ENCODE measurements at places on chromosomes 3 and 15. TPM values are rescaled to one million over a fixed set of nuclear protein-coding genes. Genes with fewer than 3 reads are reported as not detected.

The MB21D2 gene
- 5.2 TPM for total RNA-seq

DNA sequence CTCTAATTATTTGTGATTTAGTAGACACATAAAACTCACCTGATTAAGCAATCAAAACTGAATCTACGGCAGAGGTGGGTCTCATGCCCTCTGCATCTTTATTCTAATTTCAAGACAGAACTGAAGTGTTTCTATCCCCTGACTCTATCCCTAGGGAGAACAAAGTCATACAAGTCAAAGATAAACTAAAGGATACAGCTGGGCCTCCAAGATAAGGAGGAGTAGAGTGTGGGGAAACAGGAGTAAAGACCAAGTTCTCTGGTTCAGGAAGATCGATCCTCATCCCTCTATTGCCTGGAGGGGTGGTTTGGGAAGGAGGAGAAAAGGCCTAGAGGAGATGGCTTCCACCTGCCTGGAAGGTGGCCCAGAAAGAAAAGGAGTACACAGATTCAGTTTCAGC is 58.7 kb upstream of the BBX start:
- no peak for DNase-seq
- H3K27ac ChIP-seq, result no peak overlapping the region
- H3K36me3 ChIP-seq, result no peaks in the 10 kb centered on the region

- H3K27me3 ChIP-seq, result no peaks in the 10 kb centered on the region
- no peaks in the 10 kb centered on the region for H3K36me3 ChIP-seq
- no peak overlapping the region for H3K27ac ChIP-seq
- no peak overlapping the region for H3K4me3 ChIP-seq
Measured at GRCh38 chr15:98682992-98683701, 34.8 kb downstream of the IGF1R start.

DNA sequence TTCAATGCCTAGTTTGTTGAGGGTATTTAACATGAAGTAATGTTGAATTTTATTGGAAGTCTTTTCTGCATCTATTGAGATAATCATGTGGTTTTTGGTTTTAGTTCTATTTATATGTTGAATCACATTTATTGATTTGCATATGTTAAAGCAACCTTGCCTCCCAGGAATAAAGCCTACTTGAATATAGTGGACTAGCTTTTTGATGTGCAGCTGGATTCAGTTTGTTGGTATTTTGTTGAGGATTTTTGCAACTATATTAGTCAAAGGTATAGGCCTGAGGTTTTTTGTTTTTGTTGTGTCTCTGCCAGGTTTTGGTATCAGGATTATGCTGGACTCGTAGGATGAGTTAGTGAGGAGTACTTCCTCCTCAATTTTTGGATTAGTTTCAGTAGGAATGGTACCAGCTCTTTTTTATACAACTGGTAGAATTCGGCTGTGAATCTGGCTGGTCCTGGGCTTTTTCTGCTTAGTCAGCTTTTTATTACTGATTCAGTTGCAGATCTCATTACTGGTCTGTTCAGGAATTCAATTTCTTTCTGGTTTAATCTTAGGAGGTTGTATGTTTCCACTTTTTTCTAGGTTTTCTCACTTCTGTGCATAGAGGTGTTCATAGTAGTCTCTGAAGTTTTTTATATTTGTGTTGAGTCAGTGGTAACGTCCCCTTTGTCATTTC is 209.8 kb upstream of the RBMS3 start:
- no peak for DNase-seq
- no peak overlapping the region for H3K27ac ChIP-seq
- H3K27me3 ChIP-seq, result no peaks in the 10 kb centered on the region

DNA sequence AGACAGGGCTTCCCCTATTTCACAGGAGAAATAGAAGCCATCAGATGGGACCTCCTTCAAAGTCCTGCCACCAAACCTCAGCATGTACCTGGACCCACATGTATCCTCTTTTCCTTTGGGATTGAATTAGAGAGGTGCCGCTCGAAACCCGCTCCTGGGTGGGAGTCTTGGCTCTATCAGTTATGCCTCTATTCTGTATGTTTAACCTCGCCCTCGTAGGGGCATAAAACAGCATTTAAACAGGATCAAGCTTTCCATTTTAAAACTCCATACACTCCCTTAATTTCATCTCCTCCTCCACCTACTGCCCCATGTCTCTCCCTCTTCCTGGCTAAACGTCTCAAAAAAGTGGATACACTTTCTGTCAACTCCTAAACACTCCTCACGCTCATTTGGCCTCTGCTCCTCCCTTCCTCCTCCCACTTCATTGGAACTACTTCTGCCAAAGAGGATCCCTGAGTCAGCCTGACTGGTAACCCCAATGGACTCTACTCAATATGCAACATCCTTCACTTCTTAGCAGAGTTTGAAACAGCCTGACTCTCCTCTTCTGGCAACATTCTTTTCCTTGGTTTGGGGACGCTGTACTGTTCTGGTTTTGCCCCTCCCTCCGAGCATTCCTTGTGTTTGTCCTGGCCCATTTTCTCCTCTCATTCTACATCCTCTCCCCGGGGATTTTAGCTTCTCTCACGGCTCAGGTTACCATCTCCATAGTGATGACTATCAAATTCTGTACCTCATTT is 23.0 kb upstream of the MUC20 start:
- H3K27me3 ChIP-seq, result no peaks in the 10 kb centered on the region
- H3K27ac ChIP-seq, result no peak overlapping the region

The ZMYND10 gene
- 35.1 TPM for total RNA-seq

DNA sequence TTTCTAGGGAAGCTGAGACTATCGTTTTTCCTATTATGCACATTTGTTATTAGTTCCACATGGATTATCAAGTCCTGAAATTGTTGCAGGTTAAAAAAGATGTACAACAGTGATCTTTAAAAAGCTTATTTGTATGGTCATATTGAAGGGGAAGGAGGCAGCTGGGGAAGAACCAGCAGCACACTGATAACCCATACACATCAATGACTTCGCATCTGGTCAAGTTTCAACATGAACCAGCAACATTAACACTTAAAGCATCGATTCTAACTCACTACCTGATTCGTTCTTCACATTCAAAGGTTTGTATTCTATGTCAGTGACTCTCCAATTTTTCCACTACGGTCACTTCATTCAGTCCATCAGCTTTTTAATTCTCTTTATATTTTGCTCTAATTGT is 56.4 kb downstream of the NCEH1 start:
- H3K27ac ChIP-seq, result no peak overlapping the region
- DNase-seq, result no peak
- no peaks in the 10 kb centered on the region for H3K27me3 ChIP-seq
- no peak overlapping the region for H3K4me3 ChIP-seq
- H3K36me3 ChIP-seq, result no peaks in the 10 kb centered on the region

- no peak for DNase-seq
- no peaks in the 10 kb centered on the region for H3K36me3 ChIP-seq
- no peak overlapping the region for H3K4me3 ChIP-seq
- H3K27ac ChIP-seq, result no peak overlapping the region
- no peaks in the 10 kb centered on the region for H3K4me1 ChIP-seq
Measured at GRCh38 chr3:147702509-147702908, 293.3 kb downstream of the ZIC1 start.

GRCh38 chr15:80777137-80777536 is 2.0 kb upstream of the CEMIP start:
- H3K36me3 ChIP-seq, result no peaks in the 10 kb centered on the region
- H3K27me3 ChIP-seq, result no peaks in the 10 kb centered on the region
- peaks cover 51% of the 10 kb centered on the region for H3K4me1 ChIP-seq
- DNase-seq, result no peak
- peak overlapping the region; percentile 68 for H3K27ac ChIP-seq

The IQCF2 gene
- total RNA-seq, result not detected

GRCh38 chr3:134294302-134295280 is 43.9 kb upstream of the RYK start:
- H3K36me3 ChIP-seq, result no peaks in the 10 kb centered on the region
- no peak overlapping the region for H3K4me3 ChIP-seq
- H3K27me3 ChIP-seq, result no peaks in the 10 kb centered on the region
- H3K27ac ChIP-seq, result no peak overlapping the region

- no peaks in the 10 kb centered on the region for H3K4me1 ChIP-seq
- H3K27ac ChIP-seq, result no peak overlapping the region
- no peak overlapping the region for H3K4me3 ChIP-seq
- DNase-seq, result no peak
- no peaks in the 10 kb centered on the region for H3K36me3 ChIP-seq
Measured at GRCh38 chr3:168693870-168694269, 598.1 kb upstream of the GOLIM4 start.

DNA sequence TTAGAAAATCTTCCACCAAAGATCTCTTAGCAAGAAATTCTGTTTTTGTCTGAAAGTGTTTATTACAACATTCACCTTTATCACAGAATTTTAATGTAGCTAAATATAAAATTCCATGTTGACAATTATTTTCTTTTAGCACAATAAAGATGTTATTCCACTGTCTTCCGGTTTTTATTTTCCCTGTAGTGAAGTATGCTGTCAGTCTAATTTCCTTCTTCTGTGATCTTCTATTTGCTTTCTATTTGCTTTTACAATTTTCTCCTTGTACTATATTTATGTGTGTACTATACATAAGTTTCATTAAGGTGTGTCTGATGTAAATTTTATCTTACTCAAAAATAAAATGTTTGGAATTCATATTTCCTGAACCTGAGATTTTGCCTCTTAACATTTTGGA is 117.5 kb upstream of the PPP2R3A start:
- no peak overlapping the region for H3K27ac ChIP-seq
- H3K36me3 ChIP-seq, result no peaks in the 10 kb centered on the region
- DNase-seq, result no peak
- no peaks in the 10 kb centered on the region for H3K27me3 ChIP-seq

GRCh38 chr3:161042023-161042501 is 63.1 kb downstream of the B3GALNT1 start:
- no peak overlapping the region for H3K27ac ChIP-seq
- no peak for DNase-seq
- H3K4me1 ChIP-seq, result no peaks in the 10 kb centered on the region
- H3K4me3 ChIP-seq, result no peak overlapping the region
- no peaks in the 10 kb centered on the region for H3K36me3 ChIP-seq

GRCh38 chr15:28068930-28069329 is 30.2 kb downstream of the OCA2 start:
- no peaks in the 10 kb centered on the region for H3K36me3 ChIP-seq
- no peaks in the 10 kb centered on the region for H3K27me3 ChIP-seq
- DNase-seq, result no peak
- no peak overlapping the region for H3K27ac ChIP-seq
- H3K4me3 ChIP-seq, result no peak overlapping the region

DNA sequence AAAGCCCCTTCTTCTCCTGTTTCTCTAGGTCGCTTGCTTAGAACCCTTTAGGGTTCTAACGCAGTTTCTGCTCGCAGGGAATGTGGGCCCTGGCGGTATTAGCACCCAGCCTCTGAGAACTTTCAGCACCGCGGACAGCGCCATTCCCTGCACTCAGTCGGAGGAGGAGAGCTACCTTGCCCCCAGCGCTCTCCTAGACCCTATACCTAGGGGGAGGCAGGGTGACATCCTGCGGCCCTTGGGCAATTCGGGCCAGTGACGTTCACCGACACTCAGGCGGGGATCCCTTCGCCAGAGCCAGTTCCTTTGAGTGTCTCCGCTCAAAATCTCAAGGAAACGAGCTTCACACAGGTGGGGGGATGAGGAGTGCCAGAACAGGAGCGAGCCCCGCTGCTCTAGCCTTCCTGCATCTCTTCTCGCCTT is 1.3 kb downstream of the SLC7A14 start:
- H3K27me3 ChIP-seq, result peaks cover 19% of the 10 kb centered on the region
- no peak overlapping the region for H3K27ac ChIP-seq
- H3K4me3 ChIP-seq, result no peak overlapping the region
- H3K4me1 ChIP-seq, result peaks cover 15% of the 10 kb centered on the region

DNA sequence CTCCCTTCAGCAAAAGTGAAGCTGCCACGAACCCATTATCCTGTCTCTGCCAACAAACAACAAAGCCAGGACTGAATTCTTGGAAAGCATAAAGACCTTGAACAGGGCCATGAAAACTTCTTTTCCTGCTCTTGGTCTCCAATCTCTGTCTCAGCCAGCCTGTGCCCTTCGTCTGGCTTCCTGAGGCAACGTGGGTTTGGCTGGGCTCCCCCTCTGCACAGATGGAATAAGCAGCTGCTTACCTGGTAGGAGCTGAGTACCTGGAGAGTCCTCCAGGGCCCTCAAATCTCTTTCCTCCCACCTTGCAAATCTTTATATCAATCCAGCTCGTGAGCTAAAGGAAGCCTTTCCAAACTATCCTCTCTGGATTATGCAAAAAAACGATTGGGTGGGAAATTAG is 97.6 kb upstream of the PSMD6 start:
- no peaks in the 10 kb centered on the region for H3K4me1 ChIP-seq
- H3K27ac ChIP-seq, result no peak overlapping the region
- H3K4me3 ChIP-seq, result no peak overlapping the region
- no peaks in the 10 kb centered on the region for H3K27me3 ChIP-seq
- H3K36me3 ChIP-seq, result no peaks in the 10 kb centered on the region

The PLA2G4D gene
- not detected for total RNA-seq

All from upper lobe of left lung (tissue), 6 donors.